Osteoblast (primary cell): ENCODE measurements at places on chromosomes 11 and 22. TPM values are rescaled to one million over a fixed set of nuclear protein-coding genes. Genes with fewer than 3 reads are reported as not detected.
A peak's percentile ranks its signal among the peaks of the same experiment; 100 is the strongest.

DNA sequence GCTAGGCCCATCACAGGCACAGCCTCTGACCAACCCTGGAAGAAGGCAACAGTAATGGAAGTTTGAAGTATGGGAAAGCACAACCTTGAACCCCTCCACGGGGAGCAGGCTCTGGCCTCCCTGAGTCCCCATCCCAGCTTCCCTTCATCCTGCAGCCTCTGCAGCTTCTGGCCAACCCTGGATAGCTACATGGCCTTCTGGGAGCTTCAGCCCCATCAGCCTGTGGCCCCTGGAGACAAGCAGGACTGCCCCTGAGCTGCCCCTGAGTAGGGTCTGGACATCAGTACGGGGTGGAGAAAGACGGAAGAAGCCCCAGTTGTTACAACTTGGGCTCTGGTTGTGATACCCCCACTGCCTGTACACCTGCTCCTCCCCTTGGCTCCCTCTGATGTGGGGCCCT is 113.8 kb upstream of the CD82 start:
- peak; percentile 19 for DNase-seq

LARGE1 gene
- total RNA-seq: 22.8 and 23.6 TPM in 2 replicates

DNA sequence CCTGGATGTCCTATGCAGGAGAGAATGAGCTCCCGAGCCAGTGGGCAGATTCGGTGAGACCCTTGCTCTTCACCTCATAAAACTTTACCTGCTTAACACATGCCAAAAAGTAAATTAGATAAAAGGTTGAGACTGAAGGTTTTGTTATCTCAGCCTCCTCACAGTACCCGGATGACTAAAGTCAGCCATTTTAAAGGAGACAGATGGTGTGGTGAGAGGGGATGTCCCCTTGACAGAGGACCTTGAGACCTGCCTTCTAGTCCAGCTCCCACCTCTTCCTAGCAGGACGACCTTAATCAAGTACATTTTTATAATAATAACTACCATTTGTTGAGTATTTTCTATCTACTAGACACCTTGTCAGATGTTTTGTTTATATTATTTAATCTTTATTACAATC is 39.7 kb downstream of the C11orf91 start:
- no peak for DNase-seq

C11orf52 gene
- 1.2 and 1.4 TPM in 2 replicates for total RNA-seq

DNA sequence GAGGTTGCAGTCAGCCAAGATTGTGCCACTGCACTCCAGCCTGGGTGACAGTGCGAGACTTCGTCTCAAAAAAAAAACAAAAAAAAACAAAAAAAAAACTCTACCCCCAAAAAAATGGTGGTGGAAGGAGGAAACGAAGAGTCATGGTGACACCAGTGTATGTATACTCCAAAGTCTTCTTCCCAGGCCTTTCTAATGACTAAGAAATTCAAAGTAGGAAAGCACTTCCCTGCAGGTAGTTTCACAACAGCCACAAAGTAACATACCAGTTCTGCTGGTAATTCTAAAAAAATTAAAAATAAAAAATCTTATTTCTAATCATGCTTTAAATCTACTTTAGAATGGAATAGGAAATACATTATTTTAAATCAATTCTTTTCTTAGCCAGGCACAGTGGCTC is 72.6 kb downstream of the DENND5A start:
- DNase-seq: no peak

DNA sequence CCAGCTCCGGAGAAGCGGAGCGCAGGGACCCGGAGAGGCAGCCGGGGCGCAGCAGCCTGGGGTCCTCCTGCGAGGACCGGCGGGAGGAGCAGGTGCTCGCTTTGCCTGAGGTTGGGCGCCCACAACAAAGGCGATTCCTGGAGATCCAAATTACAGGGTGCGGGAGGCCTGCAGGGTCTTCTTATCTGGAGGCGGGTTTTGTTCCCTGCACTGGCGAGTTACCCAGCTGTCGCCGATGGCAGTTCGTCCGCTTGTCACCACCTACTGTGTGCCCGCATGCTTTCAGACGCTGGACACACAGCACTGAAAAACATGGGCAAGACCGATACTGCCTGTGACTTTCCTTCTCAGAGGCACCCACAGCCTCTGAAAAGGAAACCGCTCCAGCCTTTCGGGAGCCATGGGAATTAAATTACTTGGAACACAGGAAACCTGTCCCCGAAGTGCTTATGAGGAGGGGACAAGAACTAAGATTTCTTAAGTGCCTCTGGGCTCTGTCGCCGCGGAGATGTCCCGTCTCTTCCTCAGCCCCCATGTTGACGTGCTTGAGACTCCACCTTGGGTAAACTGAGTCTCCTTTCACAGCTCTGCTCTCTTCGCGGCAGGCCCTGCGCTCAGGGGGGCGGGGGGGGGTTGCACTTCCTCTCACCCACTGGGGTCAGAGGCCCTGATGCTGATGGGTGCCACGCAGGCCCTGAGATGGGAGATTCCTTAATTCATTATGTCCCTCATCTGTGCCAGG is 1.3 kb upstream of the ZFTA start:
- DNase-seq: peak; percentile 78
